ENCODE measurements at places on chromosomes 2 and 18.

- DNase-seq, result no peak
Observed at GRCh38 chr2:45242161-45242741, 233.0 kb upstream of the SIX2 start.

GRCh38 chr2:227377467-227378351 is 1.4 kb downstream of the TM4SF20 start:
- DNase-seq, result no peak

- no peak for DNase-seq
Observed at GRCh38 chr2:135664623-135665068, 77.0 kb upstream of the UBXN4 start.

- no peak for DNase-seq
Observed at GRCh38 chr2:56286936-56287335, 103.1 kb downstream of the CCDC85A start.

All from GM03348 (cell line).